Dermis blood vessel endothelial cell (primary cell): ENCODE measurements at places on chromosomes 1 and 21. TPM values are rescaled to one million over a fixed set of nuclear protein-coding genes. Genes with fewer than 3 reads are reported as not detected.

LCE2C gene
- total RNA-seq: not detected in 2 replicates

CGN gene
- 0.42 and 2.4 TPM in 2 replicates for total RNA-seq

MROH9 gene
- not detected in 2 replicates for total RNA-seq

- DNase-seq: no peak
Measured at GRCh38 chr1:216740331-216740730, 17.1 kb upstream of the ESRRG start.

GRCh38 chr21:44626673-44627143 is at the start of gene KRTAP10-9:
Gene KRTAP10-9 (plus strand): TSS chr21:44627093. CDS start chr21:44627172, 79 bp downstream.
- DNase-seq: no peak

DNA sequence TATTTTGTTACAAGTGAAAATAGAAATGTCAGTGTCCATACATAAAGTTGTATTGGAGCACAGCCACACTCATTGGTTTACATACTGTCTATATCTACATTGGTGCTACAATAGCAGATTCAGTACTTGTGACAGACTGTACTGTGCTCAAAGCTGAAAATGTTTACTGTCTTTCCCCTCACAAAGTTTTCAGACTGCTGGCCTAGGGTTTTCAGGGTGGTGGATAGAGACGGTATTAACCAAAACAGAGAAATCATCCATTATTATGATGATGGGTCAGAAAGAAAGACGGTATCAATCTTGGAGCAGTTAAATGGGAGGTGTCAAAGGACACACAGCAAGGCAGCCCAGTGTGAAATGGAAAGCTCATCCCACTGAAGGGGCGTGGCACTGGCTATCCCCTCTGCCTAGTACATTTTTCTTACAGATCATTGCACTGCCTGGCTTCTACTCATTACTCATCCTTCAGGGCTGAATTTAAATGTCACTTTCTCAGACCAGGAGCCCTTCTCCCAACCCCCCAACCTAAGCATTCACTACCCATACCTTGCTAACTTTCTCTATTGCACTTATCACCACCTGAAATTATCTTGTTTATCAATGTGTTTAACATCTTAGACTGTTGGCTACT is 10.2 kb downstream of the JAK1 start:
- DNase-seq: no peak

SELENBP1 gene
- 5.3 TPM in 2 replicates for total RNA-seq

GRCh38 chr1:226541631-226542622 is 6.6 kb upstream of the STUM start:
- DNase-seq: peak; percentile 74

DNA sequence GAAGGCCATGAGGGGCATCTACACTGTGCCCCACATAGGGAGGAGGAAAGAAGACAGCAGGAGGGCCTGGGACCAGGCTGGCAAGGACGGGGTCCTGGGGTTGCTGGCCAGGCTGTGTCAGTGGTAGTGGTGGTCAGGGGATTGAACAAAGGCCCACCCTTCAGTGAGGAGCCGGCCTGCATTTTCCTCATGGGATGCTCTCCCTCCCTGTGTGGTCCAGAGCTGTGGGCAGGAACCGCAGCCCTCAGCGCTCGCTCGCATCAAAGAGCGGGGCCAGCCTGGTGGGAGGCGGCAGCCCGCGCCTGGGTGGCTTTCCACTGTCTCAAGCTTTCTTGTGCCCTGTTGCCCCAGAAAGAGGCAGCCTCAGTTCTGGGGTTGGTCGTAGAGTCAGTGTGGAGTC is 24.8 kb downstream of the LHX4 start:
- DNase-seq: no peak

RIMS3 gene
- 0.28 and 0.34 TPM in 2 replicates for total RNA-seq

RUNX3 gene
- not detected in 2 replicates for total RNA-seq

CCDC181 gene
- not detected in 2 replicates for total RNA-seq

- peak; percentile 45 for DNase-seq
Measured at GRCh38 chr1:8239039-8239305, 78.9 kb upstream of the SLC45A1 start.

DNA sequence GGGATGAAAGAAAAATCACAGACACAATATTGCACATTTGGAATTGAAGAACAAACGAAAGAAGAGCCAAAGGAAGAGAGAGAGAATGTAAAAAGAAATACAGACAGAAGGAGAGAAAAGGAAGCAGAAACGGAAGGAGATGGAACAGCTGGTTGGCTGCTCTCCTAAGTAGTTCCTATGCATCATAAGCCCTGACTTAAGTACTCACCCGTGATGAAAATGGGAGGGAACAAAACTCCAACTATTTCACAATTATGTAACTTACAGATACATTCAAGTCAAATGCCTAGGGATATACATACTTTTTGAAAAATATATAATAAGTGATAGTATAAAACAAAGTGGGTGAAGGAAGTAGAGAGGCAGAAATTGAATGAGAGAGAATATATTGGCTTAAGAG is 88.5 kb downstream of the TTLL7 start:
- no peak for DNase-seq

GRCh38 chr1:246139745-246140182 is 367.3 kb downstream of the SMYD3 start:
- DNase-seq: peak; percentile 74

CLDN17 gene
- total RNA-seq: not detected in 2 replicates

DNA sequence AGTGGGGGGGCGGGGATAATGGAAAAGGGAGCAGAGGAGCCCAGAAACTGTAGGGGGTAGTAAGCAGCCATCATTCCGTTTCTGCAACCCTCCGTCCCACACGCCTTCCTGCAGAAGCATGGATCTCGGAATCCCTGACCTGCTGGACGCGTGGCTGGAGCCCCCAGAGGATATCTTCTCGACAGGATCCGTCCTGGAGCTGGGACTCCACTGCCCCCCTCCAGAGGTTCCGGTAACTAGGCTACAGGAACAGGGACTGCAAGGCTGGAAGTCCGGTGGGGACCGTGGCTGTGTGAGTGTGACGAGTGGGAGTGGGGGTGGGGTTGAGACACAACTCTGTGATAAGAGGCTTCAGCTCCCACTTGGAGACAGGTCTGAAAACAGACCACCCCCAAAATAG is 706 bp downstream of the CREB3L4 start:
- no peak for DNase-seq

TSPEAR gene
- total RNA-seq: 0.47 and 1.0 TPM in 2 replicates

- no peak for DNase-seq
Measured at GRCh38 chr1:14980621-14981218, 172.8 kb upstream of the TMEM51 start.

- DNase-seq: no peak
Measured at GRCh38 chr1:56484695-56485094, 94.7 kb downstream of the PLPP3 start.

DNA sequence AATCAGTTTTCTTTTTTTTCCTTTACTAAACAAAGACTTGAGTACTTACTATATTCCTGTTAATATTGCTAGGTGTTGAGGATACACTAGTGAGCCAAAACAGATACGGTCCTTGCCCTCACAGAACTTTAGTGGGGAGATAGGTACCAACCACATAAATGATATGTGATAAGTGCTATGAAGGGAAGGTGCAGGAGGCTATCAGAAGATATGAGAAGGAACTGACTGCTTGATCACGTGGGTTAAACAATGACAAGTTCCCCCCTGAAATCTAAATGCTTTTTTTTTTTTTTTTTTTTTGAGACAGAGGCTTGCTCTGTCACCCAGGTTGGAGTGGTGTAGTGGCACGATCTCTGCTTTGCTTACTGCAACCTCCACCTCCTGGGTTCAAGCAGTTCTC is 25.0 kb downstream of the RBM15 start:
- DNase-seq: no peak

FOXO6 gene
- total RNA-seq: 0.05 TPM in 1 of 2 replicates, not detected in the other

DNA sequence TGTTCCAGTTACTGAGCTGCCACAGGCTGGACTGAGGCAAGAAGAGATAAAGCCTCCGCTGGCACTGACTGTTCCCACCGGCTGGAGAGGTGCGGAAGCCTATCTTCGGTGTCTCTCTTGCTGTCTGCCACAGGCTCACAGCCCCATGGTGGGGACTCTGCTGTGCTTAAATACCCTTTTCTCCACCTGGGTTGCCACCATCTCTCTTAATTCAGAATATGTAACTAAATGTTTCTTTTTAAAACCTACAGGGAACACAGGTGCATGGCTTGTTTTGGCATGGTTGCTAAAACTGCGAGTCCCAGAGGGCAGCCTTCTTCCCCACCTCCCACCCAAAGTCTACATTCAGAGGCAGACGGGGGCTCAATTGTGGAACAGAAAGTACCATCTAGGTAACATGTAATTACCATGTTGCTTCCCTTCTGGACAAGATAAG is 8.1 kb upstream of the LBR start:
- DNase-seq: no peak

BLACAT1 gene
- 0.19 TPM in 1 of 2 replicates, not detected in the other for total RNA-seq

CBR3 gene
- total RNA-seq: 5.8 and 6.8 TPM in 2 replicates

- no peak for DNase-seq
Measured at GRCh38 chr1:222028116-222028515, 286.2 kb upstream of the DUSP10 start.

CRP gene
- not detected in 2 replicates for total RNA-seq

GRCh38 chr21:32411350-32412161 is 950 bp upstream of the EVA1C start:
- peak; percentile 80 for DNase-seq

SPRR2A gene
- not detected in 2 replicates for total RNA-seq

GSTM4 gene
- 1.5 and 2.7 TPM in 2 replicates for total RNA-seq
